ENCODE measurements at places on chromosomes 4 and X.

DNA sequence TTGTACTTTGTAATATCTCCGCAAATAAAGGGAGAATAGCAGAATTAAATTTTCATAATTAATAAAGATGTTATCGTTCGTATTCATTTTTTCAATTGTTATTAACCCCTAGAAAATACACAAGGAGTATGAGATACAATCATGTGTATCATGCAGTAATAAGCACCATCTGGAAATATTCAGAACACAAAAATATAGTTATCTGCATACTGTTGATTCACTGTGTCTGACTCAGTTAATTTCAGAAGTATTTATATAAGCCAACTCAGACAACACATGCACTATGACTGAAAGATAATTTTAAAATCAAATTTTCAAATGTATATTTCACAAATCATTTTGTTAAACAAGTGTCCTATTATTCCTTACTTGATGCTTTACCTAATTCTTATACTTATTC lies 1954.8 kb downstream of the ARAP2 start:
- no peak for DNase-seq

DNA sequence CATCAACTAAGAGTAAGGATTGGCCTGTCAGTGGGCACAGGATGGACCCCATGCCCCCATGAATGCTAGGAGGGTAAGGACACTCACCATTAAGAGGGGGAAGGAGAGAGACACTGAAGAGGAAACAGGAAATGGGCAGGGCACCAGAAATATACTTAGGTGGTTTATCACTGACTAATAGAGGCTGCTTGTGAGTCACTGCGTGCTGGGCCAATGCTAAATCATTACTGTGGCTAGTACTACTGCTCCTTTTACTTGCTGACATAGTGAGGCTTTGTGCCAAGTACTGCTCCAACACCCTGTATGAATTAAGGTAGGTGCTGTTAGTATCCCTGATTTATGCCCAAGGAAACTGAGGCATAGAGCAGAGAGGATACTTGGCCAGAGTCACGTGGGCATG lies 130.4 kb upstream of the FRMPD4 start:
- DNase-seq = no peak

GRCh38 chr4:154164931-154165839 lies 326.4 kb downstream of the DCHS2 start:
- DNase-seq = no peak

DNA sequence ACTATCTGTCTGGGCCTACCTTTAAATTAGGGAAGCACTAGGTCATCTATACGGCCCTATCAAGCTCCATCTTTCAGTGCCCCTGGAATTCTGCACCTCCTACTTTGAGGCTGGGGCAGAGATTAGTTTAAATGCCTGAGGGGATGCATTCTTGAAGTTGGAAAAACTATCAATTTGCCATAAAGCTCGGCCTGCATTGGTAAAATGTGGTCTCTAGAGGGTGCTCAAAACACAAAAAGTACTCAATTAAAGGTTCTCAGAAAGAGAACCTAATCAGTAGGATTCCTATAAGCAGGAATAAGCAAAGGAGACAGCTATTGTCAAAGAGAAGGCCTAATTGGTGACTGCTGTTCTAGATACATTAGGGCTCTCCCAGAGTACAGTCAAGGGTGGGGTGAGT lies 111.7 kb downstream of the AMER1 start:
- DNase-seq = no peak

GRCh38 chrX:22963196-22963595 lies 36.6 kb upstream of the DDX53 start:
- DNase-seq = no peak

GRCh38 chr4:112183252-112183651 lies 38.0 kb downstream of the FAM241A start:
- DNase-seq = no peak

- DNase-seq = no peak
These were observed 51.4 kb upstream of the LSM6 start for GRCh38 chr4:146124023-146124680.

GRCh38 chr4:77358315-77358928 lies 201.4 kb downstream of the CCNG2 start:
- no peak for DNase-seq

DNA sequence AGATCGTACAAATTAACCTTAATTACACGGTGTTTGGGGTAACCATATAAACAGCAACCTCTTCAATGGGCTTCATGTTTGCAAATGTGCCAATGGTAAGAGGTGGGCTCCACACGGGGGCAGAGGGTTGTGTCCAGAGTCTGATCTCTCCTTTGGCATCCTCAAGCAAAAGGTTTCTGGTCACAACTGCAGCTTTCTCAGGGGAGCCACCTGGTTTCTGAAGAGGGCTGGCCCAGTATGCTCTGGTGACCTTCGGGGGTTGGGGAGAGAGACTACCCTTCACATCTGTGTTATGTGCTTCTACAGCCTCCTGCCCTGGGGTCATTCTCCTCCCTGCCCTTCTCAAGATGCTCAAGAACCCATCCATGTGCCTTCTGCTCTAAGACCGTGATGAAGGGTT lies 259.6 kb downstream of the CRLF2 start:
- no peak for DNase-seq

DNA sequence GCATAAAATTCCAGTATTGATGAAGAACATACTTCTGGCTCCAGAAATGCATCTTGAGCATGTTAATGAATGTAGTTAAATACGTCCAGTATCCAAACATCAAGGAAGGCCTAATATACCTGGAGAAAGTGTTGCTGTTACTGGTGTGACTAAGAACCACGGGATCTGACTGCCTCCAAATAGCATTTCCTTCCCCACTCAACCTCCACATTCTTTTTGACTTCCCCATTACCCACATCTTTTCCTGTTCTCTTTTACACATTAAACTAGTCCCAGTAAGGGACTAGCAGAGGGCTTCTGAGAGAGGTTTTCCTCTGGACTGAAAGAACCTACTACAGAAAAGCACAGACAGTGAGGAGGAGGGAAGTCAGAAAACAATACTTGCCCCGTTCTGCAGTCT lies 482.8 kb upstream of the HTR2C start:
- no peak for DNase-seq

All from chondrocyte (in vitro differentiated cells).